ENCODE measurements at places on chromosomes 4 and X.

DNA sequence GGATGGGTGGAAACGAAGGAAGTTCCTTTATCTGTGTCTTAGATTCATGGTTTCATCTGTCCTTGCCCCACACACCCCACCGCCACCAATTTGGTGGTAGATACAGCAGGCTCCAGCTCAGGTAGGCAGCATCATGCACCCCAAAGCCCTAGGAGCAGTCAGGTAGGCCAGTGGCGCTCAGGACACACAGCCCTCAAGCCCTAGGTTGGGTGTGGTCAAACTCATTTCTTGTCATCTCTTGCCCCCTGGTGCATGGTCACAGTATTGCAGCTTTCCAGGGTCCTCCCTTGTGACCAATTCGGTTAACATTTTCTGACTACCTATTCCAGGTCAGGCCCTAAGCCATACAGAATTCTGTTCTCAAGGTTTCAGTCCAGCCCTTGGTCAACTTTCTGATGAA, 14.5 kb upstream of the PRRG3 start:
- peak; percentile 48 for DNase-seq

- no peak for DNase-seq
Measured at GRCh38 chr4:74755486-74755885, 38.8 kb downstream of the BTC start.

GRCh38 chrX:125952973-125953372, 213.1 kb downstream of the DCAF12L2 start:
- no peak for DNase-seq

DNA sequence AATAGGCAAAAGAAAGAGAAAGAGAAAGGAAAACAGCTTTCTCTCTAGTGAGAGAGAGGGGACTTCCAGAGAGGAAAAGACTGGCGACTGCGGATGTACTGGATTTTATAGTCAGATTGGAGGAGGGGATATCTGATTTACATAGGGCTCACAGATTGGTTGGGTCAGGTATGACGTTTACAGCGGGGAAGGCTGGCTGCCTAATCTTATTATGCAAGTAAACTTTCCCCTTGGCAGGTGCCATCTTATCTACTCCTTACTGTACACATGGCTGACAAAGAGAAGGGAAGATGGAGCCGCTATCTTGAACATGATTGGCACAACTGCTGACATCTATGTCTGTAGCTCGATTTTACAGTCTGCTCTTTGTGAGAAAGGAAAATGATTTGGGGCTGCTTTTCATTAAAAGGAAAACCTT, 25.4 kb downstream of the RBPJ start:
- DNase-seq = no peak

GRCh38 chr4:2135083-2135482, 76.0 kb downstream of the NAT8L start:
- no peak for DNase-seq

GRCh38 chr4:117137145-117137544, 51.8 kb upstream of the TRAM1L1 start:
- DNase-seq = no peak

- no peak for DNase-seq
Measured at GRCh38 chr4:91118597-91118996, 991.4 kb downstream of the CCSER1 start.

DNA sequence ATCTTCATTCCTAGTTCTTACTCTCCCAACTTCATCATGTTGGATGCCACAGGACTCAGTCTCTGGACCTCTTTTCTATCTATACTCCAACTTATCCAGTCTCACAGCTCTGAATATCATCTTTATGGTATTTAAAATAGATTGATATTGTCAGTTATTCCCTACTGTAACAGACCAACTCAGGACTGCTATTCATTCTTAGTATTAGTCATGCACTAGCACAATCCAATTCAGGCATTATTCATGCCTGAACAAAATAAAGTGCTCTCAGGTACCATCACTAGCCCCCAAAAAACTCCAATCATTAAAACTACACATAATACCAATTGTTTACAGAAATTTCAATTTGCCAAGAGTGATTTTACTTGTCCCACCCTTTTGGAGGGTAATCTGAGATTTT, 37.7 kb downstream of the FRYL start:
- no peak for DNase-seq

GRCh38 chr4:188986271-188986689, 847.0 kb downstream of the TRIML1 start:
- no peak for DNase-seq

- peak; percentile 15 for DNase-seq
Measured at GRCh38 chr4:52051213-52051614, at the start of gene SPATA18. Gene SPATA18 (plus strand): TSS chr4:52051304. CDS start chr4:52051705, 401 bp downstream.

DNA sequence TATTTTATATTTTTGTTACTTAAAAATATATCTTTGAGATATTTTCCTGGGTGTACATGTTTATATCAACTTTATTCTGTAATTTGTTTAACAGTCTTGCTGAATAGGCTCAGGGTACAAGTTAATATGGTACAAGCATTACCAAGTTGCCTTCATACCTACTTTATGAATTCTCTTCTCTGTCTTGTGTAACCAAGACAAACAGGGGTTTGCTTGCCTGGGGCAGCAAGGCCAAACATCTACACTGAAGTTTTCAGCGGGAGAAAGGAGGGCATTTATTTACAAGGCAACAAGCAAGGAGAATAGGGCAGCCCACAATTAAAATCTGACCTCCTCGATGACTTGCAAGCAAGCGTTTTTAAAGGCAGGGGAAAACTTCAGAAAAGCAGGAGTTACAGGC, 24.2 kb downstream of the PPP4R3C start:
- DNase-seq = no peak

DNA sequence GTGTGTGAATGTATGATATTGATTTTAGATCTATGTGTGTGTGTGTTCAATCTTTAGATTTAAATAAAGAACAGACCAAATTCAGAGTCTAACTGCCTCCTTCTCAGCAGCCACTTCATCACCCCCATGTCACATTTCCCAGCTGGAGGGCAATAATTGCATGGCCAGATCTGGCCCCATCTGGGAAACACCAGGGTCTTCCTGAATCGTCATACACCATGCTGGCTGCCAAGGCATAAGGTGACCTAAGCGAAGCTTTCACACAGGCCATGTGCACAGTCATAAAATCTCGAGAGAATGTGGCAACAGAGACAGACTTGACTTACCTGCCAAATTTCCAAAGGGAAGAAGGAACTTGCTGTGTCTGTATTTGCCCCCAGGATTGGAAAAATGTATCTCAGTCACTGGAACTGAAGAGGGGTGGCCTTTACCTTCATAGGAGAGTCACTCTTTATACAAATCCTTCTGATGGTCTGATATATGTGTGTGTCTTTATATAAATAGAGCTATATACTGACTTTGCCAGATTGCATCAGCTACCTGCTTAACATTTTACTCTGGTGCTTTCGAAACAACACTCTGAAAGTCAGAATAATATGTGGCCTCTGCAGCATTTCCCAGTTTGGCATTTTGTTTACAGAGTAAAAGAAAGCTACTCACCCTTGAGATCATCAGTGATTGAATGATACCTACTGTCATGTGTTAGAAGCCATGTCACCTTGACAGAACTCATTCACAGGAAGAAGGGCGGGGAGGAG, at the start of gene PLAC1:
Gene PLAC1 (minus strand): TSS at position 470 of the 758 bp plus-strand sequence. CDS start 91,789 bp downstream, outside the sequence.
- no peak for DNase-seq

GRCh38 chr4:42638993-42639392, 17.9 kb downstream of the ATP8A1 start:
- no peak for DNase-seq

GRCh38 chr4:148240241-148240640, 202.0 kb downstream of the NR3C2 start:
- no peak for DNase-seq

DNA sequence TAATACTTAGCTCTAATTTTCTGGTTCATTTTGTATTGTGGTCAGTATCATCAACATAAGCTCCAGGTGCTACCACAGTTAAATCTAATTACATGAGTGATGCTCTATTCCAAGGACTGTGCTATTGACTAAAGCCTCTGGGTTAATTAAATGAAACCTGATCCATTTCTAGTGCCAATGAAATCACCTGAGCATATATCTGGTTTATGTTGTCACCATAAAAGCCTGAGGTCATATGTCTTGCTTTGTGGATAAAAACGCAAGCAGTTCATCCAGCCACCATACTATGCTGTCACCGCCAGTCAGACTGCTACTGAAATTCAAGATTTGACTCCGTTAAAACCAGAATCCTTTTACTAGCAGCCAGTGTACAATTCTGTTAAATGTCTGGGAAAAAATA, 64.2 kb upstream of the ZNF518B start:
- no peak for DNase-seq

DNA sequence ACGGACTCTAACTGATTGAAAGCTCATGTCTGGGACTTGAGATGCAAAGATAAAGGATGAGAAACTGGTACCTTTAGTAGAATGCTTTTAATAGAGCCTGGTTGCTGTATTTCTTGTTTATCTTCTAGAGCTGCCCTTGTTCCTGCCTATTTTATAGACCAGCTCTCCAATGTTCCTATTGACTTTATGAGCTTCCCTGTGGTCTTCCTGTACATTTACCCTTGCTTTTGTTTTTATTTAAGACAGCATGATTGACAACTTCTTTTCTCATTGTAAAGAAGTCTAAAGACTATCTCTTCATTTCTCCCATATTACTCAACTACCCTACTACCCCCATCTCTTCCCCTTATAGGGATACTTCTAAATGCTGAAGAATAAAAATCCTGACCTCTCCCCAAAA, 174.7 kb downstream of the UGT8 start:
- DNase-seq = no peak

GRCh38 chr4:55588160-55588559, 3.9 kb downstream of the PDCL2 start:
- no peak for DNase-seq

- DNase-seq = no peak
Measured at GRCh38 chrX:137550665-137551261, 15.2 kb upstream of the ZIC3 start.

DNA sequence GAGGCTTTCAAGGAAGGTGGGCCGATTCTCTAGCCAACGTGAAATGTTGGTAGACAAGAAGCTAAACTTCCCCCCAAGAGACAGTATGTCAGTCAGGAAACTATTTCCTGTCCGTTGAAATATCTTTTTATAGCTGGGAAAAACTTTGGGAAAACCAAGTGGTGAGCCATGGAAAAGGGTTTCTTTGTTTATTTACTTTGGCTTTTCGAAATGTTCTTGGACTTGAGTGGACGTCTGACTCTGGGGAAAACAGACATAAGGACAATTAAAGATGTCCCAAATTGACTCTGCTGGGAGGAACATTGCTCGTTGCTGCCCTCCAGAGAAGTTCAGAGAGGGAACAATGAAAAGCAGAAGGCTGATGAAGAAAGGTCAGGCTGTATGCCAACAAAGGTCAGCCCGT, 295.4 kb downstream of the RAPGEF2 start:
- DNase-seq = no peak

DNA sequence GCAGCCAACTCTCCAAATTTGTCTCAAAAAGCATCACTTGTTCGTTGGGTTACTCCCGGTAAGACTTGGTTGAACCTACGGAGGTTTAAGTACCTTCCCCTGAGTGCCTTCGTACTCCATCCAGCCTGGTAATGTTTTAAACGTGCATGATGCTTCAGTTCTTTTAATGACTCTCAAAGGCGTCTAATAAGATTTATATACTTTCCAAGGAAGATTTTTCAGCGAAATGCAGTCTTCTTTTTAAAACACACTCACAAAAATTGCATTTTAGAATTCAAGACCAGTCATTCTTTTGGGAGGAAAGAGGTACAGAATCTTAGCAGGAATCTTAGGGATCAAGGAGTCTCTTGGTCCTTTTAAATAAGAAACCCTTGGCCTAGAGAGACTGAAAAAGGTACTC, 430 bp upstream of the TRPC3 start:
- no peak for DNase-seq

DNA sequence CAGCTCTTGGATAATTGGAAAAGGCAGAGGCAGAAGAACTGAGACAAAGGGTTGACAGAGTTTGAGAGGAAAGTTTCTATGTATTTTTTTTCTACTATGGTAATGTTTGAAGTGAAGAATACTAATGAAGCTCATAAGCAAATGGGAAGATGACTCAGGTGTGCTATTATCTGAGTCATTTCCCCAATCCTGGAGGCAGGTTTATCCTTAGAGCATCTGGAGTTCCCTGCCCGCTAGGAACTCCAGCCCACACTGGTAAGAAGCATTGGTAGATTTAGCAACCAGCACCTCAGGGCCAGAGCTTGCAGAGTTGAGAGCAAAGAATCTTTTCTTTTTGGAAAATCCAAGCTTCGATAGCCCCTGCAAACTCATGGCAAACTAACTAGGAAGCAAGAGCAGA, 55.2 kb downstream of the DOCK11 start:
- DNase-seq = no peak

DNA sequence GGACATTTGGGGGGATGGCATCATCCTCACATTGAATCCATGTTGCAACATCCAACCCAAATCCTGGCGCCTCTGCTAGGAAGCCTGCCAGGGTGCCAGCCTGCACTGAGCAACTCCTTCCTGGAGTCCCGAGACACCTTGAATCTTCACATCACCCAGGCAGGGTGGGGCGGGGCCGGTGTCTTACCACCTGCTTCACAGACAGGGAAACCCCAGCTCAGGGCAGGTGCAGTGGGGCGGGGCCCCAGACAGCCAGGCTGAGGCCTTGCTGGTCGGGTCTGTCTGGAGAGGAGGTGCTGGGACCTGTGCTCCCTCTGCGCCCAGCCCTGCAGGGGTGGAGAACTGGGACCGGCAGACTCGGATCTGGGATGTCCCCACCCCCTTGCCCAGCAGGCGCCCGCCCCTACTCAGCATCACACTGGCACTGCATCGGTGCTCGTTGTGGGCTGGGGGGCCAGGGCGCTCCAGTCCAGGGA, 31.5 kb upstream of the HTRA3 start:
- DNase-seq = no peak

DNA sequence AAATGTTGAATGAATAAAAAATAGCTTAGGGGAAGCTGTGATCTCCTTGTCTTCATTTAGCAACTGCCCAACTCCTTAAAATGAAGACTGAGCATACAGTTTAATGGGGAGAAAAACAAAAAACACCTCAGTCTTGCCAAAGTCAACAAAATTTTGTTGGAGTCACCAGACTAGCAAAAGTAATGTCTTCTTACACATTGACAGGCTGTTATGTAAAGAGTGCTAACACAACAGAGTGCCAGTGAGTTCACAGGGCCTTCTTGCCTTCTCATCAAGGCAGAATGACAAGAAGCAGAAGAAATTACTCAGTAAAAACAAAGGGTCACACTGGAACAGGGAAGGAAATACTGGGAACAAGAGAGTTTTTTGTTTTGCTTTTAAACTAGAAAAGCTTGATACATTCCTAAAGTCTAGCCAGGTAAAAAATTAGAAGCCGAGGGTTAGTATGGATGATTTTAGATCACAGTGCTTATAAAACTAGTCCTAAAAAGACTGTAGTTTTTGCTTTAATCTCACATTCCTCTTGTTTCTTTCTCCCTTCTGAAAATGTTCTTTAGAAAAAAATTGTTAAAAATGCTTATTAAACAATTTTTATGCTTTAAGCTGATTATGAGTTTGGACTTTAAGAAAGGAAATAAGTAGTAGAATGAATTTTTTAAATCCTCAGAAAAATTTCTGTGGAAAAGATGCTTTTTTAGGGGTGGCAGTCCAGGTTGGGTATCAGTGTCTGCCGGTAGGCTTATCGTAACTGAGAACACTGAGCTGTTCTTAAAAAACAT, 38.7 kb upstream of the FRAS1 start:
- no peak for DNase-seq

GRCh38 chr4:52926196-52926974, 64.3 kb downstream of the RASL11B start:
- DNase-seq = no peak

GRCh38 chr4:61336488-61336887, 136.4 kb downstream of the ADGRL3 start:
- no peak for DNase-seq

Measured in progenitor cell of endocrine pancreas (in vitro differentiated cells).